ENCODE measurements at places on chromosomes 11 and 22.

DNA sequence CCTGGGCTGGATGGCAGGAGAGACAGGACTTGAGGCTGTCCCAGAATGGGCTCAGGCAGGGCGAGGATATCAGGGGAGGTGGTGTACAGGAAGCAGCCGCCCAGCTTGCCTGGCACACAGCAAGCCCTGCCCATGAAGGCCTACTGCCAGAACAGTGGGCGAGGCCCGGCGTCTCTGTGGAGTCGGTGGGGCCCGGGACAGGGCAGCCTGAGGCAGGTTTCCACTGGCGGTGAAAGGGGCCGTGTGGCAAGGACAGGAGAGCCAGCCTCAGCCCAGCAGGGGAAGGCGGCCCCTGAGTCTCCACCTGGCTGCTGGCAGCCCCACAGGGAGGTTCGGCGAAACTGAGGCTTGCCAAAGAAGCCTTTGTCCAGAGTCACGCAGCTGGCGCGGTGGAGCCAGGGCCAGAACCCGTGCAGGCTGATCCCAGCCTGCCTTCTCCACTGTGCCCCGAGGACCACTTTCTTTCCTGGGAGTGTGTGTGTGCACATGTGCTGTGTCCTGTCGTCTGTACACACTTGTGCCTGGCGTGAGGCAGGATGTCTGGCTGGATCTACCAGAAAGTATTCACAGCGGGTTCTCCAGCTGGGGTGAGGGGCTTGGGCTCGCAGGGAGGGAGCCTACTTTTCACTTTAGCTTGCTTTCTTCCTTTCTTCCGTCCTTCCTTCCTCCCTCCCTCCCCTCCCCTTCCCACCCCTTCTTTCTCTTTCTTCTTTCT lies 1.2 kb downstream of the TSPO start:
- DNase-seq, result peak; percentile 68

DNA sequence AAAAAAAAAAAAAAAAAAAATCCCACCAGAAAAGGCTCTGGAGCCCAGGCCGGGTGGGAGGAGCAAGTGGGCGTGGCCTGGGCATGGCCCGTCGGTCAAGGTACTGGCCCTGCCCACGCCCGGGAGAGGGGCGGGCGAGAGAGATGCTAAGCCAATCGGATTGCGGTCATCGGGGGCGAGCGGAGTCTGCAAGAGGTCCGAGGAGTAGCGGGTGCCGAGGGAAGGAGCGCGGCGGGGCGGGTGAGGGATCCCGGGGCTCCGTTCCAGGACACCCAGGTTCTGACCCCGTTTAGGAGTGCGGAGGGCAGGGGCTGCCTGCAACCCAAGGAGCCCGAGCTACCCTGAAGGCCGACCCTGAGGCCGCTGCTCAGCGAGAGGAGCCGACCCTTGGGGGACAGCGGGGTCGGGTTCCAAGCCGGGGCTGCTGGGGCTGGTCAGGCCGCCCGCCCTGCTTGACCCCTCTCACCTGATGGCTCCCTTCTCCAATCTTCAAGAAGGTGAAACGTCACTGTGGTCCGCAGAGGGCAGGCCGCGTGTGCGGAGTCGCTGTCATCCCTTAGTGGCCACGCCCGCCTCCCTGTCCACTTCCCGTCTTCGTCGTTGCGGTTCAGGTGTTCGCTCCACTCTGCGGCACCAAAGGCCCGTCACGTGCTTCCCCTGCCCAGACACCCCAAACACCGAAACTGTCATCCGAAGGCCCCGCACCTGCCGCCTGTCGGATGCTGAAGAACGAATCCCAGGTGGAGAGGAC lies 11.1 kb upstream of the TAB1 start:
- DNase-seq, result peak; percentile 73

DNA sequence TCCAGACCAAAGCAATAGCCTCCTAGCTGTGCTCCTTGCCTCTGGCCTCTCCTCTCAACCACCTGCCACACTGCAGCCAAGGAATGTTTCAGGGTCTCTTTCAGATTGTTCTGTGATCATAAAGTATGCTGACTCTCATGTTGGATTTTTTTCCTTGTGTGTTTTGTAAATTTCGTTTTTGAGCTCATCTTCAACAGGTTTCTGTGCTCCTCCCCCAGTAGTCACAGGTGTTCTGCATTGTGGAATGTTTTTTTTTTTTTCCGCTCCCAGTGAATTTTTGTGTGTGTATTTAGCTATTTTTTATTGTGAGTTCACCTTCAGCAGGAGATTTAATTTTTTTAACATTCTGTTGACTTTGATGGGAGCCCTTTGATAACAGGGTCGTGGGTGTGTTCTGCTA lies 153.7 kb downstream of the MYO18B start:
- DNase-seq, result no peak

DNA sequence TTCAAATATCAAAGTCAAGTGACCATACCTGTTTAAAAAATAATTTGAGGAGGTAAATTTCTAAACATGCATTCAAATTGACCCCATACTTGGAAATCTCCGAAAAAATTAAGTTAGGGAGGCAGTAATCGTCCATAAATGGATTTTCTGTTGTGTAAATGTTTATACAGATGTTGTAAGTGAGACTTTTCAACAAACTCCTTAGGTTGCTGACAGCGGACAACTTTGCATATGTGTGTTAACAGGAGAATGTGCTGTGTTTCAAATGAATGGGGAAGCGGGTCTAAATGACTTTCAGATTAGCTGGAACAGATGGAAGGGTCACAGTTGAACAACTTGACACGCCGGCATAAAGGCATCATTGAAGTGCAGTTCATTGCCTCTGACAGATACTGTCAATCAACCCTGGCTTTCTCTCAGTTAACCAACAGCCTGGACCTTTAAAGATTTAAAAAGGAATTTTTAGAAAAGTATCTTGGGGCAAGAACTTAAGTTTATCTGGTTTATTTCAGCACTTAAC lies 98.2 kb upstream of the DBX1 start:
- DNase-seq, result no peak

GRCh38 chr11:15711311-15711710 lies 596.6 kb downstream of the INSC start:
- DNase-seq, result no peak

All from stimulated activated CD4-positive, alpha-beta T cell treated with anti-CD3 and anti-CD28 coated beads, Interleukin-2, amount 100 ng/mL, for 24 hours (primary cell).